Kidney (tissue), 22 donors: ENCODE measurements at places on chromosomes 1 and 21. TPM values are rescaled to one million over a fixed set of nuclear protein-coding genes. Genes with fewer than 3 reads are reported as not detected.

Gene IGSF9
- polyA plus RNA-seq: 1.3 TPM

Gene CRB1
- polyA plus RNA-seq: 1.2 TPM

Gene OR2G6
- polyA plus RNA-seq: 0.09 TPM

Gene SPRR2A
- polyA plus RNA-seq: not detected

- DNase-seq: no peak
Observed at GRCh38 chr21:24899138-24899537, 708.1 kb downstream of the MRPL39 start.

DNA sequence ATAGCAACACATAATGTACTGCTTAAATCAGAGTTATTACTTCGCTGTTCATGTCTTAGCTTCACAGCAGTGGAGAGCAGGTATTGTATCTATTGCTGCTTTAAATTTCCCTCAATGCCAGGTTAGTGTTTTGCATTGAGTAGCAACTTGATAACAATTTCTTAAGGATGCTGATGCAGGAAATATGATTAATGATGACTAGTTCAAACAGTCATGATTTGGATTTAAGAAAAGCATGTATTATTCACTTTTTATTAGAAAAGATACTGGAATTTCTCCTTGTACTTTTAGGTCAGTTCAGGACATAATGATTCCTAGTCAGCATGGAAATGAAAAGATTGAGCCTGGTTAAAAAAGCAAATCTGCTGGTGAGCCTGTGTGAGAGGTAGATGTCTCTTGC lies 67.2 kb upstream of the ARHGAP29 start:
- no peak for DNase-seq

- DNase-seq: no peak
Observed at GRCh38 chr1:201015551-201016091, 7.9 kb downstream of the KIF21B start.

GRCh38 chr1:40423264-40423642 lies 27.0 kb upstream of the ZFP69B start:
- no peak for DNase-seq

GRCh38 chr1:234484991-234485739 lies 6.2 kb upstream of the TARBP1 start:
- no peak for DNase-seq
